A172 (cell line): ENCODE measurements at places on chromosomes 3 and 15. TPM values are rescaled to one million over a fixed set of nuclear protein-coding genes. Genes with fewer than 3 reads are reported as not detected.

DNA sequence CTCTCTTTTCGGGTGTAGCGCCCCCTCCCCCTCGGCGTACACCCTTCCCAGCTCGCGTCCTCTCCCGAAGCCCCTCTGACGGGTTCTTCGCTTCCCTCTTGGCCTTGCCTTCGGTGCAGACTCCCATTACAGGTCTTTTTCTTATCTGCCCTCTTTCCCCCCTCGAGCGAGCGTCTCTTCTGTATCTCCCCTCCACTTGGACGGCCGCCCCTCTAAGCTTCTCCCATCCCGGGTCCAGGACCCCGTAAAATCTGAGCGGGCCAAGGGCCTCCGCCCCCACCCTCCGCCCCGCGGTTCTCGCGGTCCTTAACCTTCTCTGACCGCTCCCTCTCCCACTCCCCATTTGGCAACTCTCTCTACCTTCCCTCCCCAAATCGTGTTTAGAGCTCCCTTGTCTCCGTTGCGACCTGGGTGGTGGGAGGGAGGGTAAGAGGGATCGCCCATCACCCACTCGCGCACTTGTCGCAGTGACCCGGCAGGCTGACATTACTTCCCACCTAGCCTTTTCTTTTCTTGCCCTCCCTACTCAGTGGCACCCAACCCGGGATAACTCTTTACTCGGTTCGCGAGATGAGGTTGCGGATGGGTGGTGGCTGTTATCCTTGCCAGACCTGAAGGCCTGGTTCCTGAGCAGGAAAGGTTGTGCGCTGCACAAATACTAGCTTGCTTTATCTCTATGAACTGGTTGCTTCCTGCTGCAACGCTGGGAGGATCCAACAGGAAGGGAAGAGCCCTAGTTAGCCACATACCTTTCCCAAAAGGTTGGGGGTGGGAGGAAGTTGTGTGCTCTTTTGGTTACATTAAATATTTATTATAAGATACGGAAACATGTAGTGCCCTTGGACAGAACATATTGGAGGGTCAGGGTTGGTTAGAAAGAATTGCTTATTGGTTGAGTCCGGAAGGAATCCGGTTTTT lies 922 bp downstream of the RAB11A start:
- DNase-seq: peak; percentile 45

GRCh38 chr3:186124592-186124991 lies 15.7 kb upstream of the ETV5 start:
- DNase-seq: no peak

DNA sequence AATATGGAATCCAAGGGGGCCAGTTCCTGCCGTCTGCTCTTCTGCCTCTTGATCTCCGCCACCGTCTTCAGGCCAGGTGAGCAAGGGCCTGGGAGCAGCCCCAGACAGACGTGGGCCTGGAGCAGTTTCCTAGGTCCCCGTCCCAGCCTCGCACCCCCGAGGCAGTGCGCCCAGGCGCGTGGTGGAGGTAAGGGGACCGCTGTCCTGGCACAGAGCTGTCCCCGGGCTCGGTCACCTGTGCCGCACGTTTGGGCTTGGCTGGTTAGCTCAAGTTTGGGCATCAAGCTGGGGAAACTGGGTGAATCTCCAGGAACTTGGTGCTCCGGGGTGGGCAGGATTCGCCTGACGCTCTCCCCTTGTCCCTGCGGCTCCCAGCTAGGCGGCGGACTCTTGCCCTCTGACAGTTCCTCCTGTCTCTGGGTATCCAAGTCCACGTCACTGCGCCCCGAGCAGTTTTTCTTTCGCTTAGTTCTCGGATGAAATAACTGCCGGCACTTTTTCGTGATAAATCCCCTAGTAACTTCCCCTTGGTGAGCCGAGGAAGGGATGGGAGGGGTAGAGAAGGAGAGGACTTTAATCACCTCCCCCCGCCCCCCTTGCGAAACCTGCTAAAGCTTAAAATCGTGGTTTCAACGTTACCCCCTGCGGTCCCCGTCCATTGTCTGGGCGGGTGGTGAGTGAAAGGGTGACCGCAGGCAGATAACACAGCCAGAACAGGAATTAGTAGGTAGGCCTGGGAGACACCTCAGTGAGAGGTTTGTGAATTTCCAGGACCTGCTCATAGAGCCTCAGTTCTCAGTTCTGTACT lies 901 bp downstream of the ALCAM start:
- DNase-seq: peak; percentile 66

DNA sequence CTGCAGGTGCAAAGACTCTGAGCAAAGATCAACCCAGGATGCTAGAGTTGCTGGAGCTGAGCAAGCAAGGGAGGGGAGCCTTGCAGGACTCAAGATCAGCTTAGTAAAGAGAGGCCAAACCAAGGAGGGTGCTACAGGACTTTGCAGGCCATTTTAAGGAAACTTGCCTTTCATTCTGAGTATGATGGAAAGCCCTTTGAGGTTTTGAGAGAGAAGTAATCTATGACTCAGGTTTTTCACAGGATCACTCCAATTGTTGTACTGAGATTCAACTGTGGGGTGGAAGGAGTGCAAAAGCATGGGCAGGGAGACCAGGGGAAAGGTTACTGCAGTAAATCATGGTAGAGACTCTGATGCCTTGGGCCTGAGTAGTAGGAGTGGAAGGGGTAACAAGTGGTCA lies 260.4 kb upstream of the GPR149 start:
- DNase-seq: no peak

DNA sequence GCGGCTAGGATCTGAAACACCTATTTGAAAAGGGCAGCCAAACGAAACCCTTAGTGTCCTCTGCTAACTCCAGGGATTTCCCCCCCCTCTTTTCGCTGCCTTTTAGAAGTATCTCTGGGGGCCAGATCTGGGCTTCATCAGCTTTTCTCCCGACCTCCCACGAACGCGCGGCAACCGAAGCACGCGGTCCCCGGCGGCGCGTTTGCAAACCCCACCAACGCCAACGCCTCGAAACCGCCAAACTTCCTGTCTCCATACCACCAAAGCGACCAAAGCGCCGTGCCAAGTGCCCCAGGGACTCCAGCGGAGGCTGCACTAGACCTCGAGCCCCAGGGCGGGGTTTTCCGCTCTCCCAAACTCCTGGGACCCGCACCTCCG lies 155.8 kb upstream of the FRMD4B start:
- DNase-seq: no peak

DNA sequence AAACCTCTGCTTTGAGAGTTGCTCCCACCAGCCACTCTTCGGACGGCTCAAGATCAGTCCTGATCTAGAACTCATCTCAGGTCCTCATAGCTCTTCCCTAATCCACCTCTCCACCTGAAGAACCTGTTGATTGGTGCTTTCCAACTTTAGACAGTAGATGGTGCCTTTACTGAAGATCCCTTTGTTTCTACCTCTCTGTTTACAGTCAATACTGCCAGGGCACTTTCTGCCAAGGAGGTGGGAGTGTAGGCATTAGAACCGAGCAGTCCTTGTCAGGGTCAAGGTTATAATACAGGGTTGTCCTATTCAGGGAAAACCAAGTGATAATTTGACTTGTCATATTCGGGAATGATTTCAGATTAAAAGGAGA lies 1.2 kb downstream of the CGNL1 start:
- DNase-seq: peak; percentile 21

- DNase-seq: no peak
These were observed 30.6 kb downstream of the HOMER2 start for GRCh38 chr15:82921939-82922338.

Gene ZNF280D
- total RNA-seq: 16.2 and 16.7 TPM in 2 replicates

Gene CFAP44
- total RNA-seq: 0.55 and 0.69 TPM in 2 replicates

Gene CILP
- total RNA-seq: not detected in 2 replicates

Gene CPN2
- 0.10 TPM in 1 of 2 replicates, not detected in the other for total RNA-seq

DNA sequence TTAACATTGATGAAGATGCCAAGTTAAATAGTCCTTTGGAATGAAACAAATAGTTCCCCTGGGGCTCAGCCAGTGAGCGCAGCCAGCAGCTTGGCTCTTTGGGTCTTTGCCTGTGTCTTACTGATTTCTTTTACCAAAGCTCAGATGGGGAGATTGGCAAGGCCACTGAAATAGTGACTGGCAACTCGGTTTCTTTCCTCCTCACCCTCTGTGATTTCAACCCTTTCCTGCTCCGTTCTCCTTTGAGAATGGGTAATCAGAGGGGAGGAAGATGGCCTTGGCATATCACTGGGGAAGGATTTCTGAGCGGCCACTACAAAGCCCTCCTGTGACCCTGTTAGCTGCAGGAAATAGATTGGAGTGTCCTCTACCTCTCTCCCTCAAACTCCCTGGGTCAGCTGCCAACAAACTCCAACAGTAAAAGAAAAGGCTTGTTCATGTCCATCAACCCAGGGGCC lies 337.1 kb upstream of the LRRFIP2 start:
- DNase-seq: no peak

DNA sequence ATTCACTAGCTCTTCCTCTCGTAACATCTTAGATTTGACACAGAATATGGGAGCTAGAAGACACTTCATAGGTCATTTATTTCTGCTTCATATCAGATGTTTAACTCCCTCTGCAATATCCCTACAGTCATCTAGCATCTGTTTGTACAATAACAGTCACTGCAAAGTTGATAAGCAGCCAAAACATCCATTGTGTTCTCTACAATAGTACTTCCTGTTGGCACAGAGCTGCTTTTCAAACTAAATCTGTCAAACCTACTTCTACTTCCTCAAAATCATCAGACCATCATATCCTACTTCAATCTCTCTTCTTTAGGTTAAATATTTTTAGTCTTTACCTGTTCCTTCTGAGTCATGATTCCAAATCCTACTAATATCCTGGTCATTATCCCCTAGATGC lies 233.2 kb downstream of the FGF12 start:
- DNase-seq: peak; percentile 28

DNA sequence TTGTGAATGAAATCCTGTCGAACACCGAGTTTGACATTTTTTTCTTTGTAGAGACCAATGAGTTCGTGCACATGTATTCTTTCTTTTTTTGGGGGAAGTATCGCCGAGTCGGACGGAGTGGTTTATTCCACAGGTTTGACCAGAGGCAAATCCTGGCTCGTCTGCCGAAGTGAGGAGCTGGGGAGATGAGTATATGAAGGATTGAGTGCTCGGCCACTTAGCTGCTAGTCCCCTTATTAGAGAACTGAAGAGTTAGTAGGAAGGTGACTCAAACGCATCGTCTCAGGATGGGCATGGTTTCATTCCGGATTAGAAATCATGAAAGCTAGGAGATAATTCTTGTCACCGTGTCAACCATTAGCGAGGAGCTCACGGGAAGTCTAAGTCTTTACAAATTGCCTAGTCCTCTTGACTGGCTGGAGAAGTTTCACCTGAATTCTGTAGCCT lies 154.7 kb upstream of the GOLIM4 start:
- peak; percentile 29 for DNase-seq

- DNase-seq: no peak
These were observed 11.6 kb downstream of the ADIPOQ start for GRCh38 chr3:186854146-186854545.

Gene KCNMB3
- 2.4 and 3.5 TPM in 2 replicates for total RNA-seq

Gene SCN5A
- 1.7 and 4.0 TPM in 2 replicates for total RNA-seq

Gene LRRC34
- not detected in 2 replicates for total RNA-seq

Gene GALNT15
- total RNA-seq: not detected in 2 replicates

DNA sequence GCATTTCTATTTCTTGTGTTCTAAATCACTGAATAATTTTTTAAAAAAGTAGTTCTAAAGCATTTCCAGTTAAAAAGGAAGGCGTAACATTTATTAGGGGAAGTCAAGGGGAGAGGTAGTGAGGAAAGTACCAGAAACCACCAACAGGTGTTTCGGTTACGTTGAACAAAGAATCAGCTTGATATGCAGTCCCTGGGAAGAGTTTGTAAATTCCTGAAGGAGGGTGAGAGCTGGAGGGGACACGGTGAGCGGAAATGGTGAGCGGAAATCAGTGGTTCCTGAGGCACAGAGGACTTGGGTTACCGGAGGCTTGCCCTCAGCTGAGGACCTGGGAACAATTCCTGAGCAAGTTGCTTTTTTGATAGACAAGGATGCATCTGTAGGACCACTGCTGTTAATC lies 17.8 kb downstream of the MAP2K1 start:
- DNase-seq: no peak

Gene GPR149
- not detected in 2 replicates for total RNA-seq

Gene CDC25A
- total RNA-seq: 21.1 and 33.6 TPM in 2 replicates

- DNase-seq: peak; percentile 69
These were observed 5.5 kb downstream of the PAQR5 start for GRCh38 chr15:69304182-69304545.

DNA sequence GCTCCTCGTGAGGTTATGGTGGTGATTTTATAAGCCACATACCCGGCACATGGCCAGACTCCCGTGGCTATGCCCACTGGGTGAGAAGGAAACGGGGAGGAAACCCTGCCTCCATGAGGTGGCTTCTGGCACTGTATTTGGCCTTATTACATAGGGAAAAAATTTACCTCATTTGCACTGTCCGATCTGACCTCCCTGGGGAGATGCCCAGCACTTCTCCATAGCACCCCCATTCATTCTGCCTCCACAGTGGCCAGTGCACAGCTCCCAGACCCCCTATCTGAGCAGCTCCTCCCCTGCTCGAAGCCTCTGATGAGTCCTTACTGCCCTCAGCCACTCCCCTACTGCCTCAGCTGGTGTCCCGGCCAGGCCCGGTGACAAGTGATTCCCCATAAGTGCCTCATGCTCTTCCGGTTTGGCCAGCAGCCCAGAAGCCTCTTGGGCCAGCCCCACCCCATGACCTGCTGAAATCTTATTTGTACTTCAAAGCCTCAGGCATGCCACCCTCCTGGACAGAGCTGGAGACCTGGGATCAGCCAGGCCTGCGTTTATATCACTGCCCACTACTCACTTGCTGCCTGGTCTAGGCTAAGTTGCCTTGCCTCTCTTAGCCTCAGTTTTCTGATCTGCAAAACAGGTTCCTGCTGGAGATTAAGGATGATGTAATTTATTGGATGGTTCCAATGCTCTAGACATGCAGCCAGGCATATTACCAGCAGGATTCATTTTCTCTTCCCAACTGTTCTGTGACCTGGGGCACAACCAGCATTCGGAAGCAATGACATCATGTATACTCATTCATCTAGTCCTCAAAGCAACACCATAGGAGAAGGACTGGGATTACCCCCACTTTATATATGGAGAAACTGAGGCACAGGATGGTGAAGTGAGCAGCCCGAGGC lies 30.6 kb upstream of the SLC6A6 start:
- peak; percentile 97 for DNase-seq
